Activated T-cell treated with anti-CD3 and anti-CD28 coated beads for 1 hour (primary cell): ENCODE measurements at places on chromosomes 7 and 10.
A peak's percentile ranks its signal among the peaks of the same experiment; 100 is the strongest.

DNA sequence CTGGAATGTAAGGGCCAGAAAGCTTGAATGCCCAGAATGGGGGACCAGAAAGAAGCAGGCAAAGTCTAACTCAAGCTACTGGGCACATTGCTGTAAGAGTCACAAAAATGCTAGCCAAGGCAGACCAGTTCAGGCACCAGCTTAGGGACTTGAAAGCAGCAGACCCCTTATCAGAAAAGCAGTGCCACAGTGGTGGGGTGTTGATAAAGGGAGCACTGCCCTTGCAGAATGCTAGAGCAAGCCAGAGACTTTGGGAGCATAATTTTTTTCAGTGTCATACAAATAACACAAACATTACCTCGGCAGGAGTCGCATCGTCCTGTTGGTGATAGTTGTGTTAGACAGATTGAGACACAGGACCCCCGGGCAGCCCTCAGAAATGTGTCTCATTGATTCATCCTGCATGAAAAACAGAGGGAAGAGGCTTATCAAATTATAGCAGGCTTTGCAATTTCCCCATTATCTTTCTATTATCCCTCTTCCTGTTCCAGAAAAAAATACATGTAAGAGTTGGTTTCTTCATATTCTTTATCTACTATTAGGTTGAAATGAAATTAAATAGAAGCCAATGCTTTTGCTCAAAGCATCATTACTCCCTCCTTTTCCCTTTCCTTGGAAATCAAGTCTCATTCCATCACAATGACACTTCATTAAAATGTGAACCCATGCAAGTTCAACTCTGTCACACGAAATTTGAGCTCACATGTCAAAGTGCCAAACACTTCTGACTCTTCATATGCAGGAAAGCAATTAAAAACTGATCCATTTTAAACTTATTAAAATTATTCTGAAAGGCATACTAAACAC lies 13.4 kb downstream of the LRRC17 start:
- DNase-seq: no peak

DNA sequence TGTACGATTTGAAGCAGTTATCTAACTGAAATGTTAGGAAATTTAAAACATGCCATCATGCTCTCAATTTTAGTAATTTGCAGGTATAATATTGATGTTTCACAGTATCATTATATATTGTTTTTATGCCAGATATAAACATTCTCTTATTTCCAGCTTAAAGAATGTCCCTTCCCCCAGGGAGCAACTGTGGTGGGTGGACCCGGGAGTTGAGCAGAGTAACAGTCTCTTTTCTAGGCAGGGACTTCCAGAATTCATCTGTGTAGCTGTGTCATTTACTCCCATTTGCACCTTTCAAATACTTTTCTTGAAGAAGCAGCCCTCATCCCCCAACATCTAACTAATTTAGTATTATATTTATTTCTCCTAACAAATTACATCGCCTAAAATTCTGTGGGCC lies 9.6 kb downstream of the INPP5F start:
- DNase-seq: no peak

GRCh38 chr7:1752771-1753563 lies 82.9 kb downstream of the ELFN1 start:
- DNase-seq: no peak

GRCh38 chr10:110481919-110482318 lies 15.8 kb upstream of the DUSP5 start:
- no peak for DNase-seq

DNA sequence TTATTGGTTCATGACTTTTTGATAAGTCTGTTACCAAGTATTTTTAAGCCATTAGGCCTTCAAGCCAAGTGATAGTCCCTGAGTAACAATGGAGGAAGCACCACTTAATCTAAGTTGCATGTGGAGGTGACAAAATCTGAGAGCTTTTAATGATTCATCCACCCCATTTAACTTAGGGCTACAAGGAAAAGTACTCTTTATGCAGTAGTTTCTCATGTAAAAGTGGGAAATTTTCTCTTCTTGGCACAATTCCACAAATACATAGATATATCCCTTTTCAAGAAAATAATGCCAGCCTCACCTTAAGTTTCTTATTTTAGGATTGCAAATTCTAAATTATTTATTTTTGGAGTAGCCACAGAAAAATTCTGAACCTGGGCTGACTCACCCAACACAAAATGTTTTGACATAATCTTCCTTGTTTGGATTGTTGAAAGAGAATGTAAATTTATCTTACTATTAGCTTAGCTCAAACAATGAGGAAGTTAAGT lies 85.7 kb downstream of the SUGCT start:
- DNase-seq: no peak

- DNase-seq: no peak
Measured at GRCh38 chr7:23356726-23357125, 57.6 kb downstream of the MALSU1 start.

GRCh38 chr10:3982746-3983442 lies 197.9 kb upstream of the KLF6 start:
- no peak for DNase-seq

- peak; percentile 2 for DNase-seq
Measured at GRCh38 chr10:120979435-120980278, 128.5 kb downstream of the WDR11 start.

GRCh38 chr10:85311613-85312337 lies 983.4 kb downstream of the CCSER2 start:
- no peak for DNase-seq

DNA sequence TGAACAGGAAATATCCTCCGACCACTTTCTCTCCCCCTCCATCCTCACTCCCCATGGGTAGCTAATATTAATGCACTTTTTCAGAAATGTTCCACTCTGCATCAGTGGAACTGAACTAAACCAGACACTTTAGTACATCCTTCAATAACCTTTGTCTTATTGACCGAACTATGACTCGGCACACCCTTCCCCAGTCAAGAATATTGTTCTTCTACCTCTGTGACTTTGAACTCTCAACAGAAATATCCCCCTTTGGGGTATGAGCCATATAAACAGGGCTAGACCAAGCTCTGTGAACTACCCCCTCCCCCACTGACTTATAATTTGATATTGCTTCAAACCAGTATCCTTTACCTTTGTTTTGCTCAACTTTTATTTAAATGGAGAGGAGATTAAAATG lies 57.9 kb upstream of the CAPZA2 start:
- no peak for DNase-seq

DNA sequence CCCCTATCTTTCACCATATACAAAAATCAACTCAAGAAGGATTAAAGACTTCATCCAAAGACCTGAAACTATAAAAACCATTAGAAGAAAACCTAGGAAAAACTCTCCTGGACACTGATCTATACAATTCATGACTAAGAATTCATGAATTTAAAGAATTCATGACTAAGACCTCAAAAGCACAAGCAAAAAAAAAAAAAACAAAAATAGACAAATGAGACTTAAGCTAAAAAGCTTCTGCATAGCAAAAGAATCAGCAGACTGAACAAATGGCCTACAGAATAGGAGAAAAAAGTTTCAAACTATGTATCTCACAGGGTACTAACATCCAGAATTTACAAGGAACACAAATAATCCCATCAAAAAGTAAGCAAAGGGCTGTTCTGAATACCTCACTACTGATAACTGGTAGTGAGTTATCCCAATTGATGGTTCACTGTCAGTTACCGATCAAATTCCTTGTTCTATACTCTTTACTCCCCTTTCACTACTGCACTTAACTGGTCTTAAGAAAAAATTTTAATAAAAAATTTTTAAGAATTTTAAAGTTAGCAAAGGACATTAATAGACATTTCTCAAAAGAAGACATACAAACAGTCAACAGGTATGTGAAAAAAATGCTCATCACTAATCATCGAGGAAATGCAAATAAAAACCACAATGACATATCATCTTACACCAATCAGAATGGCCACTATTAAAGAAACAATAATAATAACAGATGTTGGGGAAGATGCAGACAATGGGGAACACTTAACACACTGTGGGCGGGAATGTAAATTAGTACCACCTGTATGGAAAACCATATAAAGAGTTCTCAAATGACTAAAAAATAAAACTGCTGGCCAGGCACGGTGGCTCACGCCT lies 33.2 kb downstream of the KMT2C start:
- no peak for DNase-seq

DNA sequence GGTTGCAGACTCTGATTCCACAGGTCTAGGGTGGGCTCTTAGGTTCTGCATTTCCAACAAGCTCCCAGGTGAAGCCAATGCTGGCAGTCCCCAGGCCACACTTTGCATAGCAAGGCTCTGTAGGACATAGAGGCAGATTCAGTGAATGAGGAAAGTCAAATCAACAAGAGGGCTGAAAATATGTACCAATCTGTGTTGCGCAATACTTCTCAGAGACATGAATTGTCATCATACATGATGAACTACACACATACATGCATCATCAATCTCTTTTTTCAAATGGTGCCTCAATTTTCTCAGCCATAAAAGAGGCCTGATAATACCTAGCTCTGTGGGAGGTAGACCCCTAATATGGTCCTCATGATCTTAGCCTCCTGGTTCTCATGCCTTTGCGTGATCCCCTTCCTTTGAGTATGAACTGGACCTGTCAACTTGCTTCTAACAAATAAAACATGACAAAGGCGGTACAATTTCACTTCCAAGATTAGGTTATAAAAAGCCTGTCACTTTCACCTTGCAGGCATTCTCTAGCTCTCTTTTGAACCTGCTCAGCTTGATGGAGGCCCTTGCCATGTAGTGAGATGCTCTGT lies 49.0 kb downstream of the PIK3CG start:
- no peak for DNase-seq

- no peak for DNase-seq
Measured at GRCh38 chr7:113460067-113460466, 341.7 kb upstream of the SMIM30 start.

DNA sequence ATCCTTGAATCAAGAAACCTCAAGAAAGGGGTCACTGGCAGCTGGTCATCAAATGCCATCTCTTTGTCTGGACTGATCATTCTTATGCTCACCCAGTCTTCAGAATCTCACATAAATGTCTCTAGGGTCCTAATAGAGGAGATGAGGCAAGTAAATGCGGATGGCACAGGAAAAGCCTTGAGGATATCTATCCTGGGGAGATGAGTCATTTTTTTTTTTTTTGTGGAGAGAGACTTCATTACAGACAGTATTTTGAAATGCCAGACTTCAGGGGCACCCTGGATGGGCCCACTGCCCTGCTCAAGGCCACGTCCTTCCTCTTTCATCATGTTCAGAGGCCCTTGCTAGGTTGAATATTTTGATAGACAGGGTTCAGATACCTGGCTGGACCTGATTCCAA lies 19.5 kb upstream of the PLPP4 start:
- no peak for DNase-seq

DNA sequence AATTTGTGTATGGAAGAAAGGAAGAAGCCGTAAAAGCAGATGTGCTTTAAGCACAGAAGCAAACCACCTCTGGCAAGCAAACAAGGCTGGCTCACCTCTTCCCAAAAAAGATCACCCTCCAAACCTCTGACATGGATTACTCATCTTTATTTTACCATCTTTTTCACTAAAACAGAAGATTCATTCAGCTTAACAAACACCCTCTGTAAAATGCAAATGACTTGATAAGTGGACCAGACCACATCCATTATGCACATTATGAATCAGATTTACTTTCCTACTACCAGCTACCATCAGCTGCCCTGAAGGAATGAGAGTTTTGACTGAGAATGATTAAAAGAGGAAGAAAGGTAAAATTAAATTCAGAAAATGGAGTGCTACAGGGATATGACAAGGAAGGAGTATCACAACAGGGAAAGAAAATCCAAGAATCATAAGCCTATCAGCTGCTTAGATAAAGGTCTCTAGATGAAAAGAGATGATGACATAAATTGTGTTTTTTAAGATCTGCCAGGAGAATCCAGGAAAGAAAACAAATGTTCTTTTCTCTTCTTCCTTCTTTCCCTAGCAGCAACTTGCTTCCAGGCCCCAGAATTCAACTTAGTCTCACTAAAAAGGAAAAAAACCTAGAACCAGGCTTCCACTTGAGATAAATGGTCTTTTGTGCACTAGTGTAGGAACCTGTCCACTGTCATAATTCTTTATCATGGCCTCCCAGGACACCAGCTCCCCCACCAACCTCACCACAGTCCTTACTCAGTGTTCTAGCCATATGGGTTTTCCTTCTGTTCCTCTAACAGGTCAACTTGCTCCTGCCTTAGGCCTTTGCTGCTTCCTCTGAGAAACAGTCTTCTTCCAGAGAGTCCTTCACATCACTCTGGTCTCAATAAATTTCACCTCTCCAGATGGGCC lies 47.4 kb downstream of the JAZF1 start:
- DNase-seq: no peak

DNA sequence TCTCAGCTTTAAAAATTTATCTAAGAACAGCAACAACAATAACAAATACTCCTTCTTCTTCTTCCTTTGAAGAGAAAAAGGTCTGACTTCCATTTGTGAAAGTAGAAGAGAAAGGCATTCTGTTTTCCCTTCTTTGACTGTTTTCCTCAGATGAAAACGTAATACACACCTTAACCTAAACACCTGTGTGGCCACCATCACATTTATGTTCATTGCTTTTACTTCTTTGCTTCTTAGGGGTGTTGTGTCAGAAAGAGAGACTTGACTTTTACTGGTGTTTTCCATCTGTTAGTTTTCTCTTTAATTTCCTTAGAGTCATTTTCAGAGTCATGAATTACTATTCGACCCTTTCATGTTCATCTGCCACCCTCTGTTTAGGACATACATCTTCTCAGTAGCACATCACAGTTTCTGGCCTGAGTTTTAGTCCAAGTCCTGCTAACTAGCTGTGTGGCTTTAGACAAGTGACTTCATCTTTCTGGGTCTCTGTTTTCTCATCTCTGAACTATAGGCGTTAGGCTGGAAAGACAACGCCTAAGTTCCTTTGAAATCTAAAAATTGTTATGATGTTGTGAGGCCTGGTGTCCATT lies 283.8 kb downstream of the GATA3 start:
- DNase-seq: no peak

GRCh38 chr10:3140280-3140679 lies 32.3 kb downstream of the PITRM1 start:
- DNase-seq: no peak

GRCh38 chr7:127107601-127108007 lies 145.1 kb downstream of the GRM8 start:
- peak; percentile 2 for DNase-seq

- no peak for DNase-seq
Measured at GRCh38 chr7:45581271-45581780, 7.2 kb downstream of the ADCY1 start.

- no peak for DNase-seq
Measured at GRCh38 chr10:35449944-35450343, 113.6 kb downstream of the CCNY start.

DNA sequence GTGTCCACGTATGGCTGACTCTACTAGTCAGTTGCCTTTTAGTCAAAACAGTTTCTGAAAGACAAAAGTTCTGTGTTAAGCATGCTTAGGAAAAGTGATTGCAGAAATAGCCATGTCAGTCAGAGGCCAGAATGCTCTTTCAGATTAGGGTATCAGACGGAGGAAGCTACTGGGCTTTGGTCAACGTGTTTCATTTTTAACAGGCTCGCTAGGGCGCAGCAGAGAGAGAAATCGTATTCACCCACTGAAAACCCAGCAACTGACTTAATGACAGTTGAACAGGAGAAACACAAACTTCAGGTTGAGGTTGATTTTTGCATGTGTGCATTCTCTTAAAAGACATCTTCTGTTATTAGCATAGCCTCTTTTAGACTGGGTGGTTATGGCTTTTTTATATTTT lies 322.6 kb upstream of the KIAA1217 start:
- DNase-seq: no peak
